Dorsolateral prefrontal cortex (tissue), 122 donors: ENCODE measurements at places on chromosomes 6 and 20.

- no peak for DNase-seq
Observed at GRCh38 chr6:157751547-157752200, 71.4 kb upstream of the SNX9 start.

GRCh38 chr6:158611039-158611438, 33.5 kb downstream of the DYNLT1 start:
- no peak for DNase-seq

DNA sequence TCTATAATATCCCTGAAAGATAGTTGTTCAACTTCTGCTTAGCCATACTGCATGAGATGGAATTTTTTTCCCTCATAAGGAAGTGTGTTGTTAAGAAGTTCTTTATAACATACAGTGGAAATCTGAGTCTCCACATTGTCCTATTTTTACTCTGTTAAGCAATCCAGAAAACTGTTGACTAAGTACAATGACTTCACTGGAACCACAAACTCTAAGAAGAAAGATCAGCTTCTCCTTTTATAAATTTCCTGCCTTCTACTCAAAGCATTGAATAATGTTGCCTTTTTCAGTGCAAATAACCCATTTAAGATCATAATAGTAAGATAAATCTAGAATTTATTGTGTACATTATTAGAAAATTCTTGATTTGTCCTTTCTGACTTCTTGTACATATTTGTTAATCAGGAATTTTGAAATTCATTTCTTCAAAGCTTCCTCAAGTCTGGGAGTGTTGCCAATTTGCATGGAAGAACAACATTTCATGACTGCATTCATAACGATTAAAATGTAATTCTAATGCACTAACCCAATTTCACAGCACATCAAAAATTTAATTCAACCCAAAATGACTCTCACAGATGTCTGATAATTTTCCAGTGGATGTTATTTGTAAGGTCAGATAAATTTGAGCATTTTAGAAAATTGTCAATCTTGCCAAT, 45.6 kb upstream of the ANKEF1 start:
- DNase-seq: no peak

DNA sequence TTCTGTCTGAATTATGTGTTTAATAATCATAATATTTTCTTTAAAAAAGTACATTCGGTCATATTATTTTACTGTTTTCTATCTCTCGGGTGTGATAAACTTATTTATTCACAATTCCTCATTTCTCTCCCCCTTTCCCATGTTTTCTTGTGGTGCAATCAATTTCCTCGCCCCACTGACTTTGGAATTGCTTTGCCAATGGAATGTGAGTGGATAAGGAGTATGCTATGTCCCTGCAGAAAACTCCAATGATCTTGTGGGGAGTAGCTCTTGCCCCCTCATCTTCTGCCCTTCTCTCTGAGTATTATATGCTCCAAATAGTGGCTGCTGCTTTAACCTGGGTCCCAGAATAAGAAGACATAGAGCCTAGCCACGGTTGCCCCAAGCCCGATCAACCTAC, 64.1 kb downstream of the HMGN3 start:
- no peak for DNase-seq

- DNase-seq: no peak
Observed at GRCh38 chr20:56933331-56933698, 304.2 kb downstream of the TFAP2C start.

DNA sequence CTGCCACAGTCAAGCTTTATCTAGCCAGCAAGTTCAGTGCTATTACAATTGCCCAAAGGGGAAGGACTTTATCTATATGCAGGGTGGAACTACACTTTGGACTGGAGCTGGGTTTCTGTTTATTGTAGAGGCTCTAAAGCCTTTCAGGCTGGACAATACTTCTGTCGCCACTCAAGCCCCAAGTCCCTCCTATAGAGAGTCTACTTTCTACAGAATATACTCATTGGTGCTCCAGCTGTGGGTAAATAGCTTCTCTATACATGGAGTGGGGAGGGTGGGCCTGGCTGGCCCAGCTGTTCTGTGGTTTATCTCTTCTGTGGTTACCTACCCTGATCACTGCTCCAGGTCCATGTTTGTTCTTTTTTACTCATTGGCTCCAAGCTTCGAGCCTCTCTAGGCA, 151.8 kb upstream of the MYLIP start:
- DNase-seq: no peak

DNA sequence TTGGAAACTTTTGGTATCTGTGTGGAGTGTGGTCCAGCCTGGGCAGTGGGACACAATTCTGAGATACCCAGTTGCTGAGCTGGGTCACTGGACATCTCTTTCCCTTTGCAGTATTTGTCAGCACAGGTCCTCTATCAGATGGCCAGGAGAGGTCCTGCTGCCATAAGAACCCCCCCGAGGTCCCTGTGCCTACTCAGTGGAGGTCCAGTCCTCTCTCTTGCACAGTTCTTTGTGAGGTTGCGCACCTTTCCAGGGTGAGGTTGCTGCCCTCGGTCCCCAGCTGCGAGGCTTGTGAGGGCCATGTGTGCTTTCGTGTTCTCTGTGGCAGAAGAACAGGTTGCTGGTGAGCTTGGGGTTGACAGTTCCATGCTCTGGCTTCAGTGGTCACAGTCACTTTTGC, 320.6 kb downstream of the QKI start:
- no peak for DNase-seq
